ENCODE measurements at places on chromosomes 6 and 20. TPM values are rescaled to one million over a fixed set of nuclear protein-coding genes. Genes with fewer than 3 reads are reported as not detected.

- no peaks in the 10 kb centered on the region for H3K27me3 ChIP-seq
- no peak overlapping the region for H3K4me3 ChIP-seq
- no peak overlapping the region for H3K27ac ChIP-seq
- DNase-seq, result no peak
Observed at GRCh38 chr20:23998844-23999243, 10.3 kb upstream of the GGTLC1 start.

DNA sequence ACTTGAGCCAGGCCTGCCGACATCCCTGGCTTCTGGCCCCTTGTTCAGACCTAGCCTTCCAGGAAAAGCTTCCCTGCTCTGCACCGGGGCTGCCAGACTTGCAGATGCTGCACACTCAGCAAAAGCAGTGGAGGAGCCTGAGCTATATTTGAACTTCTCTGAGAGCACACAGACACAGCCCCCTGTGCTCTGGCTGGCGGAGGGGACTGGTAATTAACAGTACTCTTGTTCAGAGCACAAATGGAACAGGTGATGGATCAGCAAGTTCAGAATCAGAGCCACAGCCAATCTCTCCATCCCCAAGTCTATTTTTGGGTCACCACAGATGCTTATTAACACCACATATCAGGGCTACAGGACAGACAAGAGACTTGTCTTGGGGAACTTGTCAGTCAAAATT, 27.6 kb upstream of the RIMS4 start:
- no peak overlapping the region for H3K4me3 ChIP-seq
- H3K27me3 ChIP-seq, result no peaks in the 10 kb centered on the region
- H3K36me3 ChIP-seq, result no peaks in the 10 kb centered on the region
- H3K27ac ChIP-seq, result no peak overlapping the region
- DNase-seq, result no peak
- H3K4me1 ChIP-seq, result no peaks in the 10 kb centered on the region

DNA sequence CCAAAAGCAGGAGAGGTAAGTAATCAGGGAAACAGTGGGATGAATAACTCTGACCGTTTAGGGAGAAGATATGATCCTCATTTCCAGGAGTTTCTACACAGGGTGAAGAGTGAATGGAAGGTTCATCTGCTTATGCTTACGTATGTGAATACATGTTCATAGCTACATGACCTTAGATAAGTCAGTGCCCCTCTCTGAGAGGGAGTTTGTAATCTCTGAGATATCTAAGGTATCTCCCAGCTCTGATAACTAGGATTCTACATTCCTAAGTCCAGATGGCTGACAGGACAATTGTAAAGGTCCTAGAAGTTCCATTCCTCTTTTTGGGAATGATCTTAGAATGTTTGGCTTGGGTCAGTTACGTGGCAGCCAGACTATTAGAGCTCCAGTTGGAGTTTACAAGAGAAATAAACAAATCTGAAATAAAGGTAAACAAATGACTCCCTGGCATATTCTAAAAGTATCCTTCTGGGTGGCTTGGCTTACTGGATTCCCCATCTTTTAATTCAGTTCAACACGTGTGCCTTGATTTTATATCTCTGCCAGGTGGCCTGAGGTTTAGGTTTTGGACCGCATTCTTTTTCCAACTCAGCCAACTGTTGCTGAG, 15.8 kb downstream of the PROCR start:
- no peaks in the 10 kb centered on the region for H3K27me3 ChIP-seq
- no peaks in the 10 kb centered on the region for H3K36me3 ChIP-seq
- no peak overlapping the region for H3K27ac ChIP-seq
- H3K4me1 ChIP-seq, result no peaks in the 10 kb centered on the region

DNA sequence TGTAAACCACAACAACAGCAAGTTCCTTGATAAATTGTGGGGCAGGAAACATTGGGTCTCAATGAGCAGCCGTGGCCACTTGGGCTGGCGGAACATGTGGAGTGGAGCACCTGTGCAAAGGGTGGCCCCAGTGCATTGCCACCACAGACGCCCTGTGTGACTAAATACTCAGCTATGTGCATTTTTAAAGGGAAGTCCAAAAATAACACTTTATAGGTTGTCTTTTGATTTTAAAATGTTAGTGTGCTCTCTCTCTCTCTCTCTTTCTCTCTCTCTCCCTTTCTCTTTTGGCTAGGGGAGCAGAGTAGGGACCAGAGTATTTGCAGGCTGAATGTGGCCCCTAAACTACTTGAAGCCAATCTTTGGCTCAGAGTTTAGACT, 236.3 kb downstream of the BCAS1 start:
- H3K4me1 ChIP-seq, result no peaks in the 10 kb centered on the region
- H3K27ac ChIP-seq, result no peak overlapping the region
- DNase-seq, result no peak
- H3K27me3 ChIP-seq, result no peaks in the 10 kb centered on the region
- no peaks in the 10 kb centered on the region for H3K36me3 ChIP-seq

DNA sequence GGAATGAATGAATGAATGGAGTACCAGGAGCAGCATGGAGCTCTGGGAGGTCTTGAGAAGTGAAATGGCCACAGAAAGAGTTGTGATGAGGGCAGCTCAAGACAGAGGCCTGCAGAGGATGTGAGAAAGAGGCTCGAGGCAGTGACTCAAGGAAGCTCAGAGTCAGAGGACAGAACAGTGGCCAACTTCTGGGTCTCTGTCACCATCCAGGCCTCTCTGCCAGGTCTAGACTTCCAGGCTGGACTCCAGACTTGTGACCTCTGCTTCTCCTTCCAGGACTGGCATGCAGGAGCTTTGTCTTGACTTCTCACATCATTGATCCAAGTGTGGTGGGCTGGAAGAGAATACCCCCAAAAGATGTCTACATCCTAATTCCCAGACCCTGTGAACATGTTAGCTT, 119.8 kb downstream of the TOX2 start:
- H3K4me3 ChIP-seq, result no peak overlapping the region
- no peaks in the 10 kb centered on the region for H3K27me3 ChIP-seq
- H3K27ac ChIP-seq, result no peak overlapping the region
- H3K4me1 ChIP-seq, result no peaks in the 10 kb centered on the region

DNA sequence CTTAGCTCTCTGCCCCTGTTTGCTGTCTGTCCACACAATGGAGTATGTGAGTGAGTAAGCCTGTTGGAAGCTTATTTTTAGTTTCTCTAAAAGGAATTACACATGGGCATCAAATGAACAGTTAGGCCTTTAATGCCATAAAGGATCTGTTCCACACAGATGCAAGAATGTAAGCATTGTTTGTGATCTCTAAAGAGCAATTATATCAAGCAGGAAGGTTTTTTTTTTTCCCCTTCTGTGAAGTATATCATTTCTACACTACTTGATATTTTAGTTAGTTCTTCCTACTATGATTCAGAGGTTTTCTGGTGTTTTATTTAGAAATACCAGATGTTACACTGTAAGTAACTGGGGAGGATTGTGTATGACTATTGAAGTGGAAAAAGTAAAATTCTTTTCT, 627.5 kb downstream of the COL12A1 start:
- H3K27me3 ChIP-seq, result no peaks in the 10 kb centered on the region
- H3K27ac ChIP-seq, result no peak overlapping the region
- no peaks in the 10 kb centered on the region for H3K36me3 ChIP-seq
- peaks cover 2% of the 10 kb centered on the region for H3K4me1 ChIP-seq
- no peak for DNase-seq

GRCh38 chr6:2622671-2623070, 128.1 kb downstream of the MYLK4 start:
- no peaks in the 10 kb centered on the region for H3K36me3 ChIP-seq
- H3K27ac ChIP-seq, result peak overlapping the region; percentile 94

Gene HLA-B
- 862 TPM for total RNA-seq

GRCh38 chr6:106072501-106073090, 13.5 kb upstream of the PRDM1 start:
- DNase-seq, result no peak
- H3K4me3 ChIP-seq, result no peak overlapping the region
- no peaks in the 10 kb centered on the region for H3K27me3 ChIP-seq
- no peaks in the 10 kb centered on the region for H3K4me1 ChIP-seq
- H3K27ac ChIP-seq, result no peak overlapping the region

- H3K4me3 ChIP-seq, result no peak overlapping the region
- peaks cover 2% of the 10 kb centered on the region for H3K4me1 ChIP-seq
- no peaks in the 10 kb centered on the region for H3K36me3 ChIP-seq
- no peak for DNase-seq
- no peaks in the 10 kb centered on the region for H3K27me3 ChIP-seq
Observed at GRCh38 chr6:128275030-128275429, 245.4 kb downstream of the PTPRK start.

DNA sequence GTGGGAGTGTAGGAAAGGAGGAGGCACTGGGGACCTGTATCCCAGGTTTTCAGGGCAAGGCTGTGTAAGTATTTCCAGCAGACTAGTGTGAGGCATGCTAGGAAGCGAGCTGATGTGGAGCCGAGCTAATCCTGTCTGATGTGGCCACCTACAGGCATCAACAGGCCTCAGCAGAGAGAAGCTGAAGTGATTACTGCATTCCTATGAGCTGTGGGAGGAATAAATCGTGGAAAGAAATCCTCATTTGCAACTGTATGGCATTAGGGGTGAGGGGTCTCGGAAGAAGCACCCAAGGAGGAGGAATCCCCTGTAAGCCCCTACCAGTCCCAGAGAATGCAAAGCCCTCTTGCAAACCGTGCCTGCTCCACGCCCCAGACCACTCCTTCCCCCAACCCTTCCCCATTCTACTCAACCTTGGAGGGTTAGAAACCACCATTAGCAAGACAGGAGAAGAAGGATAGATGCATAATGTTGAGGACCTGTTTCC, 41.6 kb downstream of the C6orf15 start:
- no peaks in the 10 kb centered on the region for H3K4me1 ChIP-seq
- no peak overlapping the region for H3K4me3 ChIP-seq
- H3K27me3 ChIP-seq, result no peaks in the 10 kb centered on the region
- no peak overlapping the region for H3K27ac ChIP-seq
- H3K36me3 ChIP-seq, result no peaks in the 10 kb centered on the region

- H3K4me3 ChIP-seq, result no peak overlapping the region
- no peaks in the 10 kb centered on the region for H3K4me1 ChIP-seq
- DNase-seq, result no peak
- no peaks in the 10 kb centered on the region for H3K27me3 ChIP-seq
Observed at GRCh38 chr6:144758602-144759001, 473.5 kb downstream of the UTRN start.

DNA sequence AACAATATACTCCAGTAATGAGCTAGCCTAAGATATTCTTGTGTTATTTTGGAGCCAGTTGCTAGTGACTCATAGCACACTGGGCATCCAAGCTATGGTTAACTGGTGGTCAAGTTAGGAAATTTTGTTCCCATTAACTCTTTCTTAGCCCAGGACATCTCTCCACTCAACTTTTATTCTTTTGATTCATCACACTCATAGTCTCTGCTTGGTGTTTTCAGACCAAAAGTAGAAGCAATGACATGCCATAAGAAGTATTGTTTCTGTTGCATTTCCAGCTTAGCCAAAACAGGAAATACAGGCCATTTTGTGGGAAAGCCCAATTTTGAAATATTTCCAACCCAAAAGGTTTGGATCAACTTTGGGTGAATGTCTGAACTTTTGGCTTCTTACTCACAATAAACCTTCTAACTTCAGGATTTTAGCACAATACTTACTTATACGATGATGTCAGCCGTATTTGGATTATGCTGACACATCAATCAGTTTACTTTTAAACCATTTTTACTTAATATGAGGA, 31.6 kb upstream of the CCN2 start:
- no peaks in the 10 kb centered on the region for H3K27me3 ChIP-seq
- no peak for DNase-seq
- H3K36me3 ChIP-seq, result no peaks in the 10 kb centered on the region
- H3K27ac ChIP-seq, result no peak overlapping the region
- peaks cover 3% of the 10 kb centered on the region for H3K4me1 ChIP-seq
- H3K4me3 ChIP-seq, result no peak overlapping the region

Gene GPR6
- total RNA-seq, result not detected

DNA sequence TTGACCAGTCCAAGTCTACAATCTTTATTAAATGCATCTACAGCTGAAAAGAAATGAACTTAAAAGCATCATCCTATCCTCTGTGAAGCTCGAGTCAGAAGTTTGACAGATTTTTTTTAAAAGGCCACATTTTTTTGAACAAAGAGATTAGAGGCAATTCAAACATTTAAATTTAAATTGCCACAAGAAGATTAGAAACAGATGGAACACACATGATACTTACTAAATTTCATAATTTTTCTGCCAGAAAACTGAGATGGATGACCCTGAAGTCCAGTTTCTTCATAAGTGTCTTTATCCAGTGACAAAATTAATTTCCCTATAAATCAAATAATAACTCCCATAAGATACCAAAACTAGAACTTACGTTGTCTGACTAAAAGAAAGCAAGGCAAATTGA, 4.3 kb downstream of the RPP40 start:
- DNase-seq, result no peak
- no peaks in the 10 kb centered on the region for H3K4me1 ChIP-seq
- H3K27me3 ChIP-seq, result no peaks in the 10 kb centered on the region
- no peak overlapping the region for H3K27ac ChIP-seq
- H3K36me3 ChIP-seq, result peaks cover 2% of the 10 kb centered on the region

Gene PTK6
- 0.19 TPM for total RNA-seq

GRCh38 chr6:2545383-2546038, 205.2 kb downstream of the MYLK4 start:
- no peak overlapping the region for H3K27ac ChIP-seq
- H3K4me1 ChIP-seq, result no peaks in the 10 kb centered on the region
- H3K27me3 ChIP-seq, result no peaks in the 10 kb centered on the region
- no peak overlapping the region for H3K4me3 ChIP-seq

Gene CD83
- 8.0 TPM for total RNA-seq

Gene FOXQ1
- total RNA-seq, result not detected

Gene CRIP3
- total RNA-seq, result 2.2 TPM

GRCh38 chr6:81373414-81373813, 379.1 kb downstream of the TENT5A start:
- H3K27ac ChIP-seq, result no peak overlapping the region
- DNase-seq, result no peak
- H3K36me3 ChIP-seq, result no peaks in the 10 kb centered on the region

DNA sequence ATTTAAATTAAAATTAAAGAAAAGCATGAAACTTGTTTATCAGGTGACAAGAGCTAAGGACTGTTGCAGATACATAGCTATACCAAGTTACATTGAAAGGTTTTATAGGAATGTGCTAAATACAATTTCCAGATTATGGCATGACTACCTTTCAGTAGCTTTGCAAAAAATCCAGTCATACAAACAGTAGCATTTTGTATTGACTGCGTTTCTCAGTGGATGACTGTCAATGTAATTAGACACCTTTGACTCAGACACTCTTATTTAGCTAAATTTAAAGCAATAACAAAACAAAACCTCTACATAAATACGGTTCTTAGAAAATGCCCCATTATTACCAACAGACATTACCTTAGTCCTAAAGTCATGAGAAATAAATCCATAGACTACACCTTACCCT, 275.8 kb upstream of the RUNX2 start:
- no peaks in the 10 kb centered on the region for H3K36me3 ChIP-seq
- no peak overlapping the region for H3K27ac ChIP-seq
- H3K4me3 ChIP-seq, result no peak overlapping the region
- no peaks in the 10 kb centered on the region for H3K27me3 ChIP-seq
- H3K4me1 ChIP-seq, result no peaks in the 10 kb centered on the region
- DNase-seq, result no peak
